Stimulated activated CD4-positive, alpha-beta T cell treated with anti-CD3 and anti-CD28 coated beads, Interleukin-1b, Interleukin-23, amount 100 ng/mL, for 4 hours (primary cell): ENCODE measurements at places on chromosomes 4 and X.

GRCh38 chr4:140756319-140757231 lies at the start of gene TBC1D9:
TBC1D9 (minus strand) TSS chr4:140756385; CDS start chr4:140756045, 340 bp downstream.
- DNase-seq, result no peak

DNA sequence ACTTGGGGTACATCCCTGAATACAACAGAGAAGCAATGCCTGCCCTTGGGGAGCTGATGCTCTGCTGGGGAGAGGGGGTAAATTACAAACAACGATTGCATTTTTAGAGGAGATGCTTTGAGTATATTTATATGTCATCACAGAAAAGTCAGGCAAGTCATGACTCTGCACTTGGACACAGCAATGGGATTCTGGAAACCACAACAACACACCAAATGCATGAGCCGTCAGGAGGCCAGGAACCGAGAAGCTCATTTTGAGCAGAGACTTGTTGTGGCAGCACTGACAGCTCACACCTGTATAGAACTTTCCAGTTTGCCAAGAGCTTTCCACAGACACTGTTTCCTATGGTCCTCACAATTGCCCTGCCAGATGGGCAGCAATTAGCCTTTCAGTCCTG lies 113.2 kb upstream of the RBPJ start:
- no peak for DNase-seq

DNA sequence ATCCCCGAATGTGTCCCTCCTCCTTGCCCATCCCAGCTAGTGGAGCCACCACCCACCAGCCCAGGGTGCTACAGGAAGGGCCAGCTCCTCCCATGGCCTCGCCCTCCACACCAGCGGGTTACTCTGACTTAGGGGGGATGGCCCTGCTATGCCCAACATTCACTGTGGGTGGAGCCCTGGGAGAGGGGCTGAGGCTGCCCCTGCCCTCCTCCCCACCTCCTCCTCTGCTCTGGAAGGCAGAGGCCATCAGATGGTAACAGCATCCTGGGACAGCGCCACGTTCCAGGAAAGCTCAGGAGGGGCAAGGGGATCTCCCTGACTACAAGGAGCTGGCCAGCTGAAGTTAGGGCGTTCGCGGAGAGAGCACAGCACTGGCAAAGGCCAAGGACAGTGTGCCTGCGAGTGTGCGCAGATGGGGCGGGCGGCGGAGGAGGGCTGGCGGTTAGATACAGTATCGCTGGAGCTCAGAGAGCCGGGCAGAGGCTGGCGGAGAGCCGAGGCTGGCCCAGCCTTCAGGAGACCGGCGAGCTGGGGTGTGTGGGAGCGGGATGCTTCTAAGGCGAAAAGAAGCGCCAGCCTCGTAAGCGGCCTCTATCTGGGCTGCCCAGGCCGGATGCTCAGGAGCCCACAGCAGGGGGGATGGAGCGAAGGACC lies 1.5 kb downstream of the JAKMIP1 start:
- no peak for DNase-seq

DNA sequence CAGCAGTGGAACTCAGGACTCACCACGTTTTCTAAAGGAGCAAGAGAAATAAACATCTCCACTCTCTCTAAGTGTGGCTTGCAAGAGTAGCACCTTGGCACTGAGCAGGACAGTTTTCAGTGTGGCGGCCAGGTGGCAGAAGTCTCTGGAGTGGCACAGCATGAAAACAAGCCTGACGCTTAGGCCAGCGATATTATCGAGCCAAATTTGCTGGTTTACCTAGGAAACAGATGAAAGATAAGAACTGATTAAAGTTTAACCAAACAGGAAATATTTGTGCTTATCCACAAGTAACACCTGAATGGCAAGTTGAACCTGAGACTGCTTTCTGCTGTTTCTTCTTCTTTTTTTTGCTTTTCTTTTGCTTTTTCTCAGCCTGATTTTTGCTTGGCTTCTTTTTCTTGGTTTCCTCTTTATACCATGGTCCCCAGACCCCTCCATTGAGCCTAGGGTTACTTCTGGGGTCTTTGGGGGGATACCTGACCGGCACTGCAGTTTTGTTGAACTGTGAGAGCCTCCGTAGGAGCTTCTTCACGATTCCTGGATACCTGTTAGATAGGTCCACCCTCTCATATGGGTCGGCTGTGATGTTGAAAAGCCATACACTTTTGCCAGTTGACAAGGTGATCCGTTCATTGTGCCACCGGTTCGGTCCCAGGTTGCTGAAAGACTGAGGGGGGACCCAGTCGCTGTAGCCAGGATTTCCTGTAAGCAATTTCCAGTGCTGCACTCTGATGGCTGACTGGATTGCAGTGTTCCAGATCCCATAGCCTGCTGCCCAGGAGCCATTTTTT lies 77.3 kb downstream of the ARSJ start:
- DNase-seq, result peak; percentile 39

DNA sequence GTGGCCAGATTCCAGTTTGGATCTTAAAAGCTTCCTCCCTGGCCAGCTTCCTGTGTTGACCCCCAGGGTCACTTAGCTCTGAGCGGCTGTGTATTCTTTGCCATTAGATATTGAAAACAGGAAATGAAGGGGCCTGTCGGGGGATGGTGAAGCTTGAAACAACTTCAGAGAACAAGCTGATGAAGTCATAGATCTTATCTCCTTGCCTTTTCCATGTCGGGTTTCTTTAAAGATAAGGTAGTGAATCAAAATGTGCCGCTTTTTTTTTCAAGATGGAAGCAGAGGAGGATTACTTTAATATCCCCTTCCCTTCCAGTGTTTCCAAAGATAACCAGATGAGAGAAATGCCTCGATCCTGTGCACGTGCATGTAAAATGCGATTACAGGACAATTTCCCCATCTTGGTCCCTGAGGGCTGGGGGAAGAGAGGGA lies 508.5 kb downstream of the MID1IP1 start:
- DNase-seq, result no peak

- DNase-seq, result no peak
Measured at GRCh38 chr4:164188236-164188635, 565.7 kb upstream of the SMIM31 start.

DNA sequence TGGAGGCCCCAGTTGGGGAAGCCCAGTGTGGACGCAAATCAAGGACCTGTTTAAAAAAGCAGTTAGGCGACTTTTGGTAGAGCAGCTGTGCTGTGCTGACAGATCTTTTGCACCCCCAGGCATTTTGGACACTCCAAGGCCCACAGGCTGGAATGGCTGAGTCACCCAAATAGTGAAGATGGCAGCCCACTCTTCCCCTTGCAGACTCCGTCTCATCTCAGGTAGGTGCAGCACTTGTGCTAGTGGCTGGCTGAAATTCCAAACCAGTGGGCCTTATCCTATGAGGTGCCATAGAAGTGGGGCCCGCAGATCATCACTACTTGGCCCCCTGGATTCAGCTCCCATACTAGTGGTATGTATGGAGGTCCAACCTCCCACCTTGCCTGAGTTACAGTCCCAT lies 42.8 kb downstream of the CPXCR1 start:
- no peak for DNase-seq

GRCh38 chr4:39825741-39826231 lies 127.8 kb downstream of the UBE2K start:
- no peak for DNase-seq

GRCh38 chr4:28536124-28536523 lies 1675.5 kb downstream of the STIM2 start:
- no peak for DNase-seq

GRCh38 chr4:78417603-78418002 lies 134.0 kb upstream of the ANXA3 start:
- no peak for DNase-seq

DNA sequence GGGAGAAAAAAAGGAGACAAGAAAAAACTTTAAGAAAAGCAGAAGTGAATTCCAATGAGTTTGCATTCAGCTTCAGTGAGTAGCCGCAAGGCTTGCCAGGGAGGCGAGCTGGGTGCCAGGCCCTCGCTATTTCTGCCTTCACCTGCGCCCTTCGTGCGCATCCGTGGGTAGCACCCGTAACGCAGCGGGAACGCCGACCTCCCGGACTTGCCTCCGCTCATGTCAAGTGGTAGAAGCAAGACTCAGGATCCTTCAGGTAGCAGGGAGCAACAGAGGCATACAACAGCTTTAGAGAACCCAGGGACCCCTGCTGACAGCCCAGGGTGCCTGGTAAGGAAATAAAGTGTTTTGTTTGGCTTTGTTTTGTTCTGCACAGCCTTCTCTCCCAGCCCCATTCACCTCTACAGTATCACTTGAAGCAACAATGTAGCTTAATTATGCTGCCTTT lies 140.0 kb upstream of the BCOR start:
- no peak for DNase-seq

- no peak for DNase-seq
Measured at GRCh38 chr4:79177388-79177787, 148.5 kb downstream of the NAA11 start.

GRCh38 chrX:141839856-141840255 lies 1.7 kb downstream of the MAGEC3 start:
- DNase-seq, result no peak

DNA sequence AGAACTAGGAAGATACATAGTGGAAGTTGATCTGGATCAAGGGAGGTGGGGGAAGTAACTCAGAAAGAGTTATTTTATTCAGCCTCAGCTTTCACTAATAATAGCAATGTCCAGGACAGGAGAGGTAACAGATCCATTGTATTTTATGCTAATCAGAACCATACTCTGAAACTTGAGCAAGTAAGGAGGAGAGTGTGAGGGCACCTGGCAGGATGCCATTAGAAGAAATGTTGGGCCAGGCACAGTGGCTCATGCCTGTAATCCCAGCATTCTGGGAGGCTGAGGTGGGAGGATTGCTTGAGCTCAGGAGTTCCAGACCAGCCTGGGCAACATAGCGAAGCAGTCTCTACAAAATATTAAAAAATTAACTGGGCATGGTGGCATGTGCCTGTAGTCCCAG lies 16.3 kb downstream of the GPR34 start:
- DNase-seq, result no peak

GRCh38 chr4:126960760-126961159 lies 672.0 kb upstream of the INTU start:
- DNase-seq, result no peak

- DNase-seq, result no peak
Measured at GRCh38 chr4:96149894-96150293, 310.0 kb downstream of the PDHA2 start.

GRCh38 chrX:48558271-48558670 lies 16.0 kb upstream of the RBM3 start:
- DNase-seq, result no peak

- no peak for DNase-seq
Measured at GRCh38 chr4:144174401-144175067, 34.0 kb upstream of the GYPA start.

DNA sequence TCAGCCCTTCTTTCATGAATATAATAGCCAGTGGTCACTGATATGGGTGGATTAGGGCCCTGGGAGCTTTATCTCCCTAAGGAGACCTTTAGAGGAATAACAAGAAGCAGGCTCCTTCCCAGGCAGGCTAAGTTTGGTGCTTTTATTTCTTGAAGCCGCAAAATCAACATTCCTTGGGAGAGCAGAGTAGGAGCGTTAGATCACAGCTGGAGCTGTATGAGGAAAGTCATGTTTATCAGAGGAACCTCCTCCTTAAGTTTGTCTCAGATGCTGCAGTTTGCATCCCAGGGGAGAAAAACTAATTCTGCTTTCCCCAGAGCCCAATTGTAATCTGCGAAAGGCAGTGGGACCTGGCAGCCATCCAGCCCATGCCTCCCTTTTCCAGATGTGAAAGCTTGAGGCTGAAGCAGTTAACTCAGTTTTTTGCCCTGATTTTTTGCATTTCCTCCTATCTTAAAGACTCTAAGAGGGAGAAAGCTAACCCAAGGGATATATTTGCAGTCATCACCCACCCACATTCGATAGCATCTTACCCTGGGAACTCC lies 186.0 kb upstream of the FRMPD4 start:
- no peak for DNase-seq

GRCh38 chr4:149409146-149409545 lies 406.5 kb downstream of the IQCM start:
- DNase-seq, result no peak

DNA sequence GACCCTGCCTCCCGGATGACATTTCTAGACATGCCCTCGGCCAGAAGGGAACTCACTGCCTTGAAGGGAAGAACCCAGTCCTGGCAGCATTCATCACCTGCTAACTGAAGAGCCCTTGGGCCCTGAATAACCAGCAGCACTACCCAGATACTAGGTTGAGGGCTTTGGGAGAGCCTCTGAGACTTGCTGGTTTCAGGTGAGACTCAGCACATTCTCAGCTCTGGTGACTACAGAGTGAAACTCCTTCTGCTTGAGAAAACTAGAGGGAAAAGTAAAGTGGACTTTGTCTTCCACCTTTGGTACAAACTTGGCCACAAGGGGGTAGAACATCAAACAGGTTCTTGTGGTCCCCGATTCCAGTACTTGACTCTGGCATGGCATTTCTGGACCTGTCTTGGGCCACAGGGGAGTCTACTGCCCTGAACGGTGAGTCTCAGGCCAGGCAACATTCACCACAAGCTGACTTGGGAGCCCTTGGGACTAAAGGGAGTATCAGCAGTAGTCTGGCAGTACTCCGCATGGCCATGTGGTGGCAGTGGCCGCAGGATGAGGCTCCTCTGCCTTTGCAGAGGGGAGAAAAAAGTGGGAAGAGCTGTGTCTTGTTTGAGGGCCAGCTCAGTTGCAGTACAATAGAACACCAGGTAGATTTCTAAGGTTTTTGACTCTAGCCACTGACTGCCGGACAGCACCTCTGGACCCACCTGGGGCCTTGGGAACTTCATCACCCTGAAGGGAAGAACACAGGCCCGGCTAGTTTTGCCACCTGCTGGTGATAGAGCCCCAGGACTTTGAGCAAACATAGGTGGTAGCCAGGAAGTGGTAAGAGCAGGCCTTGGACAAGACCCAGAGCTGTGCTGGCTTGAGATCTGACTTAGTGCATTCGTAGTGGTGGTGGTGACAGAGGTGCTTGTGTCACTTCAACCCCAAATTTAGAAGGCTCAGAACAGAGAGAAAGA lies 414.8 kb downstream of the OPHN1 start:
- DNase-seq, result no peak

DNA sequence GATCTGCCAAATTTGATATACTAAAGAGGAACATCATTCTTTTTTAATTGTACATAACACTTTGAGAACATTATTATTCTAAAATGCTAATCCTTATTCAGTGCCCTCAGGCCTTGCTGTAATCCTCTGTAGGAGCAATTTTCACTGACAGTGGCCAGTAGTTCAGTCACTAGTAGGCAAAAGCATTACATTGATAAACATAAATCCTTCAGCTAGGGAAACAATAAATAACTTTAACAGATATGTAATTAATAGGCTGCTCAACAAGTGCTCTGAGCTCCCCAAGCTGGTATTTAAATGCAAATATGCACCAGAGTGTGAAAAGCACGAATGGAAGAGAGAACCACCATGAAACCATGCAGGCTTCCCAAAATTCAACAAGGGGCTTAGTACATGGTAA lies 77.7 kb upstream of the FAM47C start:
- DNase-seq, result no peak

DNA sequence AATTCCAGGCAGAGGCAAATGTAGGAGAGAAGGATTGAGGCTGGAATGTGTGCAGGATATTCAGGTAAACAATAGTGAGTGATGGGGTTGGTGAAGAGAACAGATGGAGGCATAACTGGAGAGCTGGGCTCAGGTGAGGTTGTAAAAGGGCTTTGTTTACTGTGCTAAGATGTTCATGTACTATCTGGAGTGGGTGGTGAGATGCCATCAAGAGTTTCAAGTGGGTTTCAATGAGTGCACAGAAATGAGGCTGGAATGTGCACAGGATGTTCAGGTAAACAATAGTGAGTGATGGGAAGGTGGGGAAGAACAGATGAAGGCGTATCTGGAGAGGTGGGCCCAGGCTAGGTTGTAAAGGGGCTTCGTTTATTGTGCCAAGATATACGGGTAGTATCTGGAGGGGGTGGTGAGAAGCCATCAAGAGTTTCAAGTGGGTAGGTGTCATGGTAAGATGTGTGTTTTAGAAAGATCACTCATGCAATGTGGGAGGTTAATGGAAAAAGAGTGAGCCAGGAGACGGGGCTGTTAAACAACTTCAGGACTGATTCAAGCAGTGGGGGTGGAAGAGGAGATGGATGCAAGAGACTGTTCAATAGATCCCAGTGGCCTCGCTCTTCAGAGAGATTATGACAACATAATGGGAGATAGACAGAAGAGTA lies 25.4 kb upstream of the NMU start:
- DNase-seq, result no peak
